T-helper 1 cell (primary cell): ENCODE measurements at places on chromosomes 3 and 15.

GRCh38 chr3:87246662-87247429, 19.7 kb downstream of the CHMP2B start:
- DNase-seq: no peak

DNA sequence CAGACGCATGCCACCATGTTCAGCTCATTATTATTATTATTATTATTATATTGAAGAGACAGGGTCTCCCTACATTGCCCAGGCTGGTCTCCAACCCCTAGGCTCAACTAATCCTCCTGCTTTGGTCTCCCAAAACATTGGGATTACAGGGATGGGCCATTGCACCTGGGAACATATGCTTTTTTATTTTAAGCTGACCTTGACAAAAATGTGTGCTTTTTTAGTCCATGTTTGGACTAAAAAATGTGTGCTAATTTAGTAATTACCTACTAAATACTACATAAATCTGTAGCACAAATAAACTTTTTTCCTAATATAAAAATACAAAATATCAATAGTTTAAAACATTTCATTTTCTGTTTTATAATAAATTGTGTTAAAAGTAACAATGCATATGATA, 693.2 kb downstream of the ROBO1 start:
- no peak for DNase-seq

GRCh38 chr3:138861798-138862197, 27.1 kb upstream of the PIK3CB start:
- no peak for DNase-seq

GRCh38 chr15:25714538-25714840, 148.6 kb downstream of the ATP10A start:
- no peak for DNase-seq

GRCh38 chr3:15438983-15439382, 11.6 kb downstream of the EAF1 start:
- DNase-seq: no peak

- no peak for DNase-seq
These were observed 396.3 kb downstream of the LSAMP start for GRCh38 chr3:116048991-116049390.

- no peak for DNase-seq
These were observed 26.8 kb downstream of the CAPN3 start for GRCh38 chr15:42385980-42386700.

- DNase-seq: no peak
These were observed 725 bp downstream of the CHL1 start for GRCh38 chr3:197149-197827.

GRCh38 chr3:182180654-182181385, 469.1 kb downstream of the SOX2 start:
- no peak for DNase-seq

- DNase-seq: no peak
These were observed 237.6 kb upstream of the SETMAR start for GRCh38 chr3:4065554-4065953.

DNA sequence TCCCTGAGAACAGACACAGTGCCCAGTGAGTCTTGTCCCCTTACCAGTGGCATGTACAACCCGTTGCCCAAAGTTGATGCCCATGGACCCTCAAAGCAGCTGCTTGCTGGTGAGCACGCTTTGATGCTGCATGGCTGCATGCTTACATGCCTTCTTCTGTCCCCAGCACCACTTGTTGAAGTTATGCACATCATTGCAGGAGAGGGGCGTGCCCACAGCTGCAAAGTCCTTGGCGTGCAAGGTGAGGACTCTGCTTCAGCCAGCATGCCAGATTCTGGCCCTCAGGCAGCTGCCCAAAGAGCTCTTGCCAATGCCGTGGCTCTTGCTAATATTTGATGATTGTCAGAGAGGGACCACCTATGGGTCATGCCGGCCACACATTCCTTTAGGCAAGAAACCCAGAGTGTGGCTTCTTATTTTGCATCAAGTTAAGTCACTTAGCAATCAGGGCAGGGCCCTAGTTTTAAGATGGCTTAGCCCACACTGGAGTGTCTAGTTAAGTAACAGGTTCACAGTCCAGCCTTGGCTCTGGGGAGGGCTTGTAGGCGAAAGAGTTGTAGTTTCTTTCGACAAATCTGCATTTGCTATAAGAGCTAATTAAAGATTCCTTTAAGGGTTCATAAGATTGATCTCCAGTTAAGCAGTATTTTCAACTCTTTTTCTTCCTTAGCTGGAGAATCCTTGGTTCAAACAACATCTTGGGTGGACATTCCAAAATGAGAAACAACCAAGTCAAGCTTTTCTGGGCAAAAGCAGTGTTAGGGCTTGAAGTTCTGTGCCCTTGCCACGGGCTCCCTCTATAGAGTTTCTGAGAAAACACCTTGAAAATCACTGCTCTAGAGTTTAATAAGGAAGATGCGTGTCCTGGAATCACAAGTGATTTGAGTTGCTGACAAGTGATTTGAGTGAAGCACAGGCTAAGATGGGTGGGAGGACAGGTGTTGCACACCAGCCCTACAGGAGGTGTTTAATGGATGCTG, 128.6 kb downstream of the SLCO3A1 start:
- no peak for DNase-seq

DNA sequence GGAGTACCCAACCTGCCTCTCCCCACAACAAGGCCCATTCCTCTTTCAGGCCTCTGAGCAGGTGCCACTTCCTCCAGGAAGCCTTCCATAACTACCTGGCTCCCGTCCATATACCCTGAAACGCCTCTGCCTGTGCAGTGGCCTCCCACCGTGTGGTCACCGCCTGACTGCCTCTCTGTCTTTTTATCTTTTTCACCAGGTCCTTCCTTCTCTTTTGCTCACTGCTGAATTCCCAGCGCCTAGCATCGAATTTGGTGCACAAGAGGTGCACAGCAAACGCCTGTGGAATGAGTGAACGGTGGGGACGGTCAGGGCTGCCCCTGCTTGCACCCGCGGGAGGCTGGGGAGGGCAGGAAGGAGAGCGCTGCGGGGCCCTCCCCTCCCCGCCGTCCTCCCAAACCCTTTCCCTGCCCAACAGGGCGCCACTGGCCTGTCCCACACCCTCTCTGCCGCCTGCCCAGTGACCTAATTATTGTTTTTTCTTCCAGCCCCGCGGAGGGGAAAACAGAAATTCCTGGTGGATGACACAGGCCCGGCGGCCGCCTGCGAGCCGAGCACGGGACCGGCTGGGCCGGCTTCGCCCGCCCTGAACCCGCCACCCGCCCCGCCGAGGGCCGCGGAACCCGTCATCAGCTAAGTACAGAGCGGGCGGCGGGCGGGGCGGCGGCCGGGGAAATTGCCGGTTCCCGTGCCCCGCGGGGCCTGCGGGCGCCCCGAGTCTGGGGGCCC, 140.1 kb downstream of the SMAD6 start:
- no peak for DNase-seq

GRCh38 chr15:27961801-27962200, 137.3 kb downstream of the OCA2 start:
- DNase-seq: no peak

DNA sequence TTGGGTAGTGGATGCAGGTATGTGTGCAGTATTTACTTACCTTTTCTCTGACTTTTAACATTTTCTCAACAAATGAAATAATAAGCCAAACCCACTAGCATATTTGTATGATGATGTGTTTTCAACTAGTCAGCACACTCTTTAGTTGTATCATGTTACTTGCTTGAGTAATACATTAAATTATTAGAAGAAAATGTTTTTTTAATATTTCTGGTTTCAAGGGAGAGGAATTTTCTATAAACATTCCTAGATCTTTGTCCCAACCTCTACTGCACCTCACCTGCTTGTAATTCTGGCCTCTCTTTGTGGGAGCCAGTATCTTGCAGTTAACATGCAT, 161.8 kb upstream of the CBLB start:
- no peak for DNase-seq

DNA sequence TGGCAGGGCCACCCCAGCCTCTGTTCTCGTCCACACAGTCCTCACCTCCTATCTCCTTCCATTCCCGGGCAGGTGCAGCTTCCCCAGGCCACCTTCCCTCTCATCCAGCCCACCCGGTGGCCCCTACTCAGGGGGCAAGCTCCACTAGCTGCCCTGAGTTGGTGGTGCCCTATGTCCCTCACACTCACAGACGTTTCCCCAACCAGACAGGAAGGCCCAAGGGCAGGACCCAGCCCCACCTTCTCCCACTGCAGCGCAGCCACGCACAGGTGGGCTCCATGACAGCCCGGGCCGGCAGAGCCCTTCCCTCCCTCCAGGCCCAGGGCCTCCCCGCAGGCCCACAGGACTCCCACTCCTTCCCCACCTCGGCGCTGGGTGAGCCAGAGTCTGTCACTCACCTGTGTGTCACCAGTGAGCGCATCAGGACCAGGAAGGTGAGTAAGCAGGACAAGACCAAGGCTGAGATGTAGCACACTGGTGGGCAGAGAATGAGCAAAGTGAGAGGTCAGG, 11.1 kb downstream of the ISLR start:
- DNase-seq: no peak

DNA sequence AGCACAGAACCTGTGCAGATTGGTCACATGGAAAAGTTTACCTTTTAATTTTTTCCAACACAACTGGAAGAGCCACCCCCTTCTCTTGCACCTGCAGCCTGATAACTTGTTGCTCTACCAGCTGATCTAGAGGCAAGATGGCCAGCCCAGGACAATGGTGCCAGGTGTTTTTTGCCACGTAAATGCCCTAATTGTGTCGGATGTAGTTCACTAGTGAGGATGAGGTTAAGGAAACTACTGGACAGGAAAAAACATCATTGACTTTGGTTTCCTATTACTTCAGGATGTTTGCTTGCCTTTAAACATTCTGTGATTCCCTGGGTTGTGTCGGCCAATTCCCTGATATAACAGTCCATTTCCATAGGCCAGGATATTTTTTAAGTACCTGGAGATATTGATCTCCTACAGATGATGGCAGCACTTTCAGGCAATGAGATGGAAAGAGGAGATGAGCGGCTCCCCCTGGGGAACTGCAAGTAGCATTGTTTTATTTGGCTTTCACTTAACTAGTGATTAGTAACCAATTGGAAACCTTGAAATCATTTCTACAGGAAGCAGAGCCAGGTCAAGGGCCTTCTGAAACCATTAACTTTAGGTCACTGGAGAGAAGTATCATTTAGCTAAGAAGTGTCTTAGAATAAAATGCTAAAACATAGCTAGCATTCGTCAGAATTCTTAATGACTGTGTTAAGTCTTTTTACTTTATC, 72.5 kb downstream of the OSBPL10 start:
- no peak for DNase-seq

DNA sequence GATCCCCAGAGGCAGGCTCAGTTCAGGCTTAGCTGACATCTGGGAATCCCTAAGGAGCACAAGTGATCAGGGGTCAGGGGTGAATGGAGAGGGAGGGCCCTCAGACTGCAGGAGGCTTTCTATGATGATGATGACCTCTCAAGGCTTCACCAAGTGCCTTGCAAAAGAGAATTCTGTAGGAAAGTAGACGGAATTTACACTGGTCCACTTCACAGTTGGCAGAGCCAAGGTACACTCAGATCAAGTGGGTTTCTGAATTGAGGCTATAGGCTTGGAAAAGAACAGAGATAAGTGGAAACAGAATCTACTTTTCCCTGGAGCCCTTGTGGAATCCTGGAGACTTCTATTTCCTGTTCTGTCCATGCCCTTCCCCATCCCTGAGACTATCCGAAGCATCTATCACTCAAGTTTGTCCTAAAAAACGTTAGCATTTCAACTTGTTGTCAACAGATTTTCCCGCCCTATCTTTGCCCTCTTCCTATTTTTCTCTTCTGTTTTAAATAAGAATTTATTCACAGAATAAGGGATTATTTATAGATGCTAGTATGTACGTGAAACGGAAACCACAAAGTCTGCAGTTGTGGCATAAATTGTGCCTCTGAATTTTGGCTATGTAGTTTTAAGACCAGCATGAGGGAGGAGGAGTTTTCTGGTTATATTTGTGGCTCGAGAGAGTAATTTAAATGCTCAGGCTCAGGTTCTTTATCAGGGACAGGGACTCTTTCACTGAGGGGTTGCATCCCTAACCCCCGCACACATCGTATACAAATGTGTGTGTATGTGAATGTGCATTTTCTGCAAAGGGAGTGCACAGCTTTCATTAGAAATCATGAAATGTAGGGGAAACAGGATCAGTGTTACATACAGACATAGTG, 12.8 kb downstream of the GCSAM start:
- DNase-seq: no peak

- no peak for DNase-seq
These were observed 215.7 kb upstream of the CFAP20DC start for GRCh38 chr3:59265566-59265965.

DNA sequence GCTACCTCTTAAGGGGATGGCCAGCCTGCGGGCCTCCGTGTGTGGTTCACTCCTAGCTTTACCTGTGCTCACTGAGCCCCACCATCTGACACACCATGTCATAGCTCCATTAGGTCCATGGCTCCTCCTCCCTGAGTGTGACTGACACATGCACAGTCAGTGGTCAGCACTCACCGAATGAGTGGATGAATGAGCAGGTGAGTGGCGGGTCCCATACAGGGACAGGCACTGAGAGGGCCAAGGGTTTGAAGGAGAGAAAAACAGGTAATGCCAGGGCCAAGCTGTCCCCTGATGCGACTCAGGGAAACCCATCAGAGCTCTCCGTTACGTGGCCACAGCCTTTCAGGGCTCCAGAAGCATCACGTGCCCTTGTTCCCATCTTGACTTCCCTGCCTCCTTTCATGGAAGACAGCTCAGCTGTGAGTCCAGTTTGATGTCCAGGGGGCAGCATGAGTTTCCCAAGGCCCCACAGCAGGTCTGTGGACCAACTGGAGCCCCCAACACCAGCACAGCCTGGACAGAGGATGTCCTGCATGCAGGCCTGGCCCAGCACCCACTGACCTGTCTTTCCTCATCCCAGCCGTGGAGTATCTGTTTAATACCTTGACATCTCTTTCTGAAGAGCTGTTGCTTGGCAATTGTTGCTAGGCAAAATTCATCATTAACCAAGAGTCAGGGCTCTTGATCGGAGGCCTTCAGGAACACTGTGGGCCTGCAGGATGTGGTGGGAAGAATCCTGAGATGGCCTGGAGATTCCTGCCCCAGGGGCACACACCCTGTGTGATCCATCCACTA, 84.4 kb downstream of the PLXNA1 start:
- no peak for DNase-seq

DNA sequence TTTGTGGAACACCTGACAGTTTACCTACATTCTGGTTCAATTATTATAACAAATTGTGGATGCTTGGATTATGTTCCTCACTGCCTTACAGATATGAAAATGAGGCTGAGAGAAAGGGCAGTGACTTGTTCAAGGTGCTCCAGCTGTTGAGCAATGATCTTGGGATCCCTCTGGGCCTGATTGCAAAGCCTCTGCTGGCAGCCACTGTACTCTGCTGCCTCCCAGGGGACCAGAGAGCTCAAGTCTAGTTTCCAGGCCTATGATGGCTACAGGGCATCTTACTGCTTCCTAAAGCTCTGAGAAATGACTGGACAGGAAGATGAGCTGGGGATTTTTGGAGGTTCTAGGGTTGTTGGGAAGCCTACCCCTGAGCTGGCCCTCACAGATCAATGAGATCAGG, 2.3 kb upstream of the SHC4 start:
- DNase-seq: no peak

GRCh38 chr3:37504583-37505357, 330.4 kb upstream of the LRRFIP2 start:
- DNase-seq: no peak

GRCh38 chr15:63072809-63073277, 30.3 kb downstream of the TPM1 start:
- no peak for DNase-seq

- no peak for DNase-seq
These were observed 172.7 kb downstream of the MEGF11 start for GRCh38 chr15:66080717-66081398.

- no peak for DNase-seq
These were observed 321.5 kb upstream of the CTNNB1 start for GRCh38 chr3:40877631-40878463.

GRCh38 chr3:135927155-135927554, 38.4 kb upstream of the PPP2R3A start:
- DNase-seq: no peak
